Muscle of arm (tissue), 14 donors: ENCODE measurements at places on chromosomes 4 and X. TPM values are rescaled to one million over a fixed set of nuclear protein-coding genes. Genes with fewer than 3 reads are reported as not detected.

- DNase-seq: no peak
Observed at GRCh38 chr4:88415982-88416381, 37.3 kb downstream of the HERC6 start.

- no peak for DNase-seq
Observed at GRCh38 chrX:136112778-136113177, 34.6 kb upstream of the FHL1 start.

DNA sequence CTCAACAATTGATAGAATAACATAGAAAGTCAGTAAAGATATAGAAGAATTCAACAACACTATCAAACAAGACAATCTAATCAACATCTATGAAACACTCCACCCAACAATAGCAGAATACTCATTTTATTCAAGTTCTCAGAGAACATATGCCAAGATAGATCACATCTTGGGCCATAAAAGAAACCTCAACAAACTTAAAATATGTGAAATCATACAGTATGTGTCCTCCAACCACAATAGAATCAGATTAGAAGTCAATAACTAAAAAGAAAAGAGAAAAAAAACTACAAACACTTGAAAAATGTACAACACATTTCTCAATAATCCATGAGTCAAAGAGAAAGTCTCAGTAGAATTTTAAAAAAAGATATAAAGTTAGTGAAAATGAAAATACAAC is 78.6 kb upstream of the LDB2 start:
- DNase-seq: no peak

DNA sequence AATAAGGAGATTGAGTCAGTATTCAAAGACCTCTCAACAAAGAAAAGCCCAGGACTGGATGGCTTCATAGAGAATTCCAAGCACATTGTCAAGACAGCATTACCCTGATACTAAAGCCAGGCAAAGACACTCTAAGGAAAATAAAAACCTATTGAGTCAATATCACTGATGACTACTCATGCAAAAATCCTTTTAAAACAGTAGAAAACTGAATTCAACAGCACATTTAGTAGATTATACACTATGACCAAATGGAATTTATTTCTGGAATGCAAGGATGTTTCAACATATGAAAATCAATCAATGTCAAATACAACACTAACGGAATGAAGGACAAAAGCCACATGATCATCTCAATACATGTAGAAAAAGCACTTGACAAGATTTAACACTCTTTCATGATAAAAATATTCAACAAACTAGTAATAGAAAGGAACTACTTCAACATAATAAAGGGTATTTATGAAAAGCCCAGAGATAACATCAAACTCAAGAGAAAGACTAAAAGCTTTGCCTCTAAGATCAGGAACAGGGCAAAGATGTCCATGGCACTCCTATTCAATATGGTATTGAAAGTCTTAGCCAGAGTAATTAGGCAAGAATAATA is 633.3 kb downstream of the ANKRD50 start:
- no peak for DNase-seq

DNA sequence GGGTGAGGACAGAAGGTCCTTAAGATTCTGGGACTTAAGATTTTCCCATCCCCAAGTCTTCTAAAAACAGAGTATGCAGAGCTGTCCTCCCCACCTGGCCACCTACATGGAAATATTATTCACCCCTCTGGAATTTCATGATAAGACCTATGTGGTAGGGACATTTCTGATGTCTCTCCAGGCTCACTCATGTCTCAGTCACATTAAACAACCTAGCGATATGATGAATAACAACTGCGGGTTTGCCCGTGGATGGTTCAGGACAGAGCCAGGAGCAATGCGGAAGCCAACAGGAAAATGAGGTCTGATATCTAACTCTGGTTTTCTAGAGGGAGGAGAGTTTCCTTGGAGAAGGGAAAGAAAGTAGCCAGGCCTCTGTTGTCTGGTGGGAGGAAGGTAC is 47.4 kb downstream of the TEX13A start:
- no peak for DNase-seq

DNA sequence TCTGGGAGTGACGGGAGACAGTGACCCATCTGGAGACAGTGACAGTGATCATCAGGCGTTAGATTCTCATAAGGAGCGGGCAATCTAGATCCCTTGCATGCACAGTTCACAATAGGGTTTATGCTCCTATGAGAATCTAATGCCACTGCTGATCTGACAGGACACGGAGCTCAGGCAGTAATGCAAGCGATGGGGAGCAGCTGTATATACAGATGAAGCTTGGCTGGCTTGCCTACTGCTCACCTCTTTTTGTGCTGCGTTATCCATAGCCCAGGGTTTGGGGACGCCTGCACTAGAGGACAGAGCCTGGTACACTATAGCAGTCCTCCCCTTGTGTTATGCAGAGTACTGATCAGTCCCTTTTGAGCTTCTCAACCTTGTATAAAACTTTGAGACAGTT is 23.5 kb downstream of the NFKB1 start:
- no peak for DNase-seq

GRCh38 chr4:154954117-154954516 is 173.0 kb downstream of the RBM46 start:
- DNase-seq: no peak

DNA sequence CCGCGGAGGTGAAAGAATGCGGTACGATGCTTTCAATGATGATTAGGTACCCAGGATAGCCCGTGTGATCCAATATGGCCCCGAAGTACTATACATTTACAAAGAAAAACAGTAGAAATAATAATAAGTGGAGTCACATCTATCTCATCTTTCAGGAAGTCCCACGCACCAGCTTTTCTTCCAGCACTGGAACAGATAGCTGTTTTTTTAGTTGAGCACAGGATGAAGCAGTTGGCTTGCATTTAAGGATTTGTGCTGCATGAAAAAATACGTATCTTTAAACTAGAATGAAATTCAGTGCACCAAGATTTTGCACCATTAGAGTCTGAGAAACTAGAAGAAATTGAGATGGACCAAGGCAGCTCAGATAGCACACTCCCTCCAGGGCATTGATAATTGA is 44.1 kb downstream of the SMIM20 start:
- no peak for DNase-seq

DNA sequence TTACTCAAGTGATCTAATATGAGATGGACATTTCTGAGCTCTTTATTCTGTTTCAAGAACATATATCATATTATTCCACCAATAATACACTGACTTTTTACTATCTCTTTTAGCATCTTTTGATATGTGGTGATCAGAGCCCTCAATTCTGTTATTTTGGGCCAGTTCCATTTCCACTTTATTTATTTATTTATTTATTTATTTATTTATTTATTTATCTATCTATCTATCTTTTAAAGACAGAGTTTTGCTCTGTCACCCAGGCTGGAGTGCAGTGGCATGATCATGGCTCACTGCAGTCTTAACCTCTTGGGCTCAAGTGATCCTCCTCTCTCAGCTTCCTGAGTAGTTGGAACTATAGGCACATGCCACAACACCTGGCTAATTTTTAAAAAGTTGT is 57.4 kb upstream of the GRID2 start:
- no peak for DNase-seq

- DNase-seq: no peak
Observed at GRCh38 chr4:56247646-56248045, 139.6 kb downstream of the AASDH start.

GRCh38 chrX:129445436-129445835 is 77.9 kb downstream of the SMARCA1 start:
- no peak for DNase-seq

DNA sequence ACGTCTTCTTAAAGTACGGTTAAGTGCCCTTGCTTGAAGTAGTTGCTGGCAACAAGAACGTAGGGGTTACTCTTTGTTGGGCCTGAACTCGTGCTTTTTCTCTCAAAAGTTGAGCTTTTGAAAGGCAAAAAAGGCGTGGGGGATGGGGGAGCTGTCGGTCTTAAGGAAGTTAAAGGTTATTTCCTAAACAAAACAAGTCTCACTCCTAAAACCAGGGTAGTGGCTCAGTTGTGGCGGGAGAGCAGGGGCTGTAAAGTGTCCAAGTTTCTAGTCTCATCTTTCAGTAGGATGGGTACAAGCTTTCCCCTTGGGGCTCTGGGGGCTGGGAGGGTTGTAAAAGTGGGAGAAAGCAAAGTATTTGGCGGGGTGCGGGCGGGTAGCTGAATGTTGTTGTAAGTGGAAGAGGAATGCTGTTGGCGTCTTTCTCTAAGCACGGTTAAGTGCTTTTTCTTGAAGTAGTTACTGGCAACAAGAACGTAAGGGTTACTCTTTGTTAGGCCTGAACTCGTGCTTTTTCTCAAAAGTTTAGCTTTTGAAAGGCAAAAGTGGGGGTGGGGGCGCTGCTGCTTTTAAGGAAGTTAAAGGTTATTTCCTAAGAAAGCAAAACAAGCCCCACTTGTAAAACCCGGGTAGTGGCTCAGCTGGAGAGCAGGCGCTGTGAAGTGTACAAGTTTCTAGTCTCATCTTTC is 904 bp upstream of the WDR1 start:
- peak; percentile 71 for DNase-seq

DNA sequence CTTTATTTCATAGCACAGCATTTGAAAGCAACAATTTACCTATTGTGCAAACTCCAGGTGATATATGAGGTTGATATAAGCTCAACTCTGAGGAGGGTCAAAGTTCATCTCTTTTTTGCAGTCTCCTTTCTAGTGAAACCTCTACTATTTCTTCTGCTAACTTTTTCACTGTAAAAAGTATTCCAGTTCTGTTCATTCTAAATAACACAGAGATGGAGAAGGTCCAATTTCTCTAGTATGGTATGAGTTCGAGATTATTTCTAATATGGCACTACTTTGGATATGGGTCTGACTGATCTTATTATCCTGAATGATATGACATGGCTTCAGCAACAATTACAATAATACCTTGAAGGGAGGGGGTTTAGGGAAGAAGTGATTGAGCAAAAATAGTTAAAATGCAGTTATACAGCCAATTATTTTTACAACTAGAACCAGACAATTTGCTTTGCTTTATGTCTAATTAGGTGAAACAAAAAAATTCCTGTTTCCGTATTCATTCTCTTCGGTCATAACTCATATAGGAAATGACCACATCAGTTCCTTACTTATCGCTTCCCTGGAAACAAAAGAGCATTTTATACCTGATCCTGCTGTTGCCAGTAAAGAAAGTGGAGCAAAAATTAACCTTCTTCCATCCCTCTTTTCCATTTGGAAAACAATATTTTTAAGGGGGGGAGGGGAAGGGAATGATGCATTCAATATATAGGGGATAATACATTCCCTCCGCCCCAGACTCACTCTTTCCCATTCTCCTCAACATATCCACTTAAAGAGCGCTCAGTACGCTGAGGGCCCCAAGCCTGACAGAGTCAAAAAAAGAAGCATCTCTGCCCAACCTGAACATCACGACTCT is 1.0 kb downstream of the TBC1D9 start:
- no peak for DNase-seq

GRCh38 chr4:150495550-150495949 is 86.4 kb upstream of the MAB21L2 start:
- DNase-seq: no peak

DNA sequence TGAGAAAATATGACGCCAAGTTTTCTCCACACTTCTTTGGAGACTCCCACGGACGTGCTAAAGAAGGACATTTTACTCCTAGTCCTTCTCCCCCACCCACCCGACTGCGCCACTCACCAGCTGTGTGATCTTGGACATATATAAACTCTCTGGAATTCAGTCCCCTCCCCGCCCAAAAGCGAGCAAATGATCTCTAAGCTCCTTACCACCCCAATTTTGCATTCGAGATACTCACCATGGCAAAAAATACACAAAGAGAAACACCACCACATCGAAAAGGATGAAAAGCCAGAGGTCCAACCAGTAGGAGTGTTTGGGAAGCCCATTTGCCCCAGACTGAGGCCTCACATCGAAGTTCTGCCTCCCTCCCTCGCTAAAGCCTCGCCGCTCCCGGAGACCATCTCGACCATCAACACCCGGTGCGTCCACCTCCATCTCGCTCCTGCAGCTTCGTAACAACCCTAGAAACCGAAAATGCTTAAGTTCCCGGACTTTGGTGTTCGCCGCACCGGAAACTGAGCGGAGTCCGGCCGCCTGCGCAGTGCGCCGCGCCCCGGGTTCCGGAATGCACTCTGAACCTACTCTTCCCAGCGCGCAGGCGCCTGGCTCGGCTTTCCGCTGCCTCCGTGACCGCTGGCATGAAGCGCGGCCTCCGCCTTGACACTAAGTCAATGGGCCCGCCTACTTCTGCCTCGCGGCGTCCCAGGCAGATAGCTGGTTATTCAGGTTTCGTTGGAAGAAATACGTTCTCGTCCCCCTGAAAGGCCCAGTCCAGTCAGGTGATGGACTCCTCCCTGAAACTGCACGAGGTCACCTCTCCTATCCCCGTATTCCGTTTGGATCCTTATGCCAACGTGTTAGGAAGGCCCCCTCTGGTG is 21.6 kb downstream of the FABP2 start:
- DNase-seq: peak; percentile 91

- DNase-seq: peak; percentile 74
Observed at GRCh38 chrX:125203737-125204578, 115.7 kb upstream of the TEX13C start.

GRCh38 chrX:50103866-50104566 is 96.8 kb downstream of the AKAP4 start:
- no peak for DNase-seq

DNA sequence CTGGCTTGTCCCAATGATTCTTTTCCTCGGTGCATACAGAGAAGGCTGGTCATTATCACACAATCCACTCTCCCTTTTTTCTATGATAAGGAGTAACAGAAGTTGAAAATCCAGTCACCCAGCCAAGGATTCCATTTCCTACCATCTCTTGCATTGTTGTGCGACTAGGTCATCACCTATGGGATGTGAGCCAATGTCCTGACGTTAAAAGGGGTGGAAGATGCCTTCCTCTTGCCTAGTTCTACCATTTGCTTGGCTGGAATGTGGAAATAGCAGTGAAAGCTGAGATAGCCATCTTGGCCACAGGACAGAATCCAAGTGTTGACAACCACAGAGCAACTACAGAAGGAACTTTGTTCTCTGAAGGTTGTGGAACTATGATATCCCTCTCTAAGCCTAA is 132.2 kb upstream of the KIT start:
- DNase-seq: no peak

DNA sequence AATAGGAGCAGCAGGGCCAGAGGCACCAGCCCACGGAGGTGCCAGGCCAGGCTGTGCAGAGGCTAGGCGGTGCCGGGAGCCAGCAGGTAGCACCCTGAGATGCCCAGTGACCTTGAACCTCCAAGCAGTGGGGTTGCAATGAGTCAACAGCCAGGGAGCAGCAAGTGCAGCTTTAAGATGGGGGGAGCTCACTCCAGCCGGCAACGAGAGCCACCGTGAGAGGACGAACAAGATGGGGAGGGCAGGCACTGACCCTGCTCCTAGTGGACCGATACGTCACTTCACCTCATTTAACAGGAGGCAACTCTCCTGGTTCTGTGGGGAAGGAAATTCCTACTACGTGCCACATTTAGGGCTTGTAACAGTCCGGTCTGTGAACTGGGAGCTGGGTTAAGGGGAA is 4.8 kb downstream of the LETM1 start:
- DNase-seq: no peak

The F11 gene
- not detected for polyA plus RNA-seq

The GPC4 gene
- 111 TPM for polyA plus RNA-seq

The SPANXA1 gene
- not detected for polyA plus RNA-seq

The DIPK2B gene
- polyA plus RNA-seq: 26.6 TPM

The NMU gene
- polyA plus RNA-seq: 0.93 TPM

The MUC7 gene
- polyA plus RNA-seq: not detected

The TSC22D3 gene
- polyA plus RNA-seq: 68.8 TPM

The SOWAHB gene
- 0.07 TPM for polyA plus RNA-seq

The IDUA gene
- 19.3 TPM for polyA plus RNA-seq

The IGFBP7 gene
- 157 TPM for polyA plus RNA-seq
